ENCODE measurements at places on chromosomes 3 and 15.

- DNase-seq = peak; percentile 47
Measured at GRCh38 chr3:126523745-126524428, at the start of gene CHST13. Gene CHST13, plus strand, starts transcription at chr3:126524155. Its CDS starts 178 bp downstream, at chr3:126524333.

- no peak for DNase-seq
Measured at GRCh38 chr15:66757521-66757920, 55.5 kb downstream of the SMAD6 start.

GRCh38 chr3:44136421-44136820 lies 105.3 kb upstream of the TOPAZ1 start:
- no peak for DNase-seq

GRCh38 chr15:32682569-32682968 lies 35.2 kb upstream of the GREM1 start:
- no peak for DNase-seq

DNA sequence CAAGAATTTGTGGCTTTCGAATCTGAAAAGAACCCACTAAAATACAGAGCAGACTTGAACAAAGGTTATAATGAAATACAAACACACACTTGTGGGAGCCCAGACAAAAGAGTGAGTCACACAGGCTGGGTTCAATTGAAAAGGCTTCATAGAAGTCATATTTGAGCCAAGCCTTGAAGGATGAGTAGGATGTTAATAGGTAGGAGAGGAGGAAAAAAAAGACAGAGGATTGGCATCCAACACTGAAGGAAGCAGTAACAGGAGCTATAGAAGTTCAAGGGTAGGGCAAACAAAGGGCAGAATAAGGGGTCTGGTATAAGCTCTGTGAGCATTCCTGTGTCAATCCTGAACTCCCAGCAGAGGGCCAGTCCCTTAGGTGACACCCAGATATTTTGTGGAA lies 325.4 kb downstream of the FOXP1 start:
- no peak for DNase-seq

GRCh38 chr3:151946606-151947005 lies 73.2 kb downstream of the SUCNR1 start:
- DNase-seq = no peak

DNA sequence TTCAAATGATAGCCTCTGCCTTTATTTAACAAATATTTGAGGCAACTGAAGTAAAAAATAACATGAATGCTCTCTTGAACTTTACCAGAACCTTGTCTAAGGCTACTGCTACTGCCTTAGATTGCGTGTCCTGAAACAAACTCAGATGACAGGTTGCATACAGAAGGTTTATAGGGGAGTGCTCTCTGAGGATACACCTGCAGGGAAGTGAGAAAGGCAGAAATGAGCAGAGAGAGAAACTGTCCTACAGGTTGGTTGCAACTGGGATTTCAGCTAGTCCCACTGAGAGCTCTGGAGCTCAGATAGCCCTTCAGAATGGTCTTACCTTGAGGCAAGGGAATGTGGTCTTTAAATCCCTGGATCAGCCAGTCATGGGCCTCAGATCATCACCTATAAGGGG lies 165.5 kb downstream of the IL5RA start:
- DNase-seq = no peak

GRCh38 chr15:81481346-81481745 lies 107.3 kb upstream of the TMC3 start:
- DNase-seq = no peak

- no peak for DNase-seq
Measured at GRCh38 chr15:70269991-70270751, 172.5 kb upstream of the TLE3 start.

GRCh38 chr15:74773329-74773728 lies 8.6 kb upstream of the CSK start:
- DNase-seq = no peak

- no peak for DNase-seq
Measured at GRCh38 chr3:23646184-23646920, 159.4 kb upstream of the UBE2E1 start.

GRCh38 chr3:13857702-13858380 lies 22.0 kb downstream of the WNT7A start:
- no peak for DNase-seq

DNA sequence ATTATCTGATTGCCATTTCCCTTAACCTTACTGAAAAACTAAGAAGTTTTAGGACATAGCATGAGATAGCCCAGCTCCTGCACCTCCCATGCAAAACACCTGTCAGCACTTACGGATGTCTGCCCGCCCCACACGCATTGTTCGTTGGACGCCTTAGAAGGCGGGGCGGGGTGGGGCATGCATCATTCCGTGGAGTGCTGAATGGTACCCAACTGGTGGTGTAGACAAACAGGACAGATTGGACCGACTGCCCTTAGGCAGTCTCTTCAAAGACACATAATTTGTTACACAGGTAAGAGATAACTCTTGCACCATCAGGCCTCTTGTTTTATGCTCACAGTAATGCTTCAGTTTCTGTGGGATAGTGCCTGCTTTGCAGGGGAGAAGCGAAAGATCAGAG lies 93.8 kb downstream of the SMAD6 start:
- no peak for DNase-seq

- DNase-seq = no peak
Measured at GRCh38 chr3:156781310-156782230, 44.6 kb upstream of the LEKR1 start.

GRCh38 chr15:81484086-81484955 lies 110.3 kb upstream of the TMC3 start:
- DNase-seq = no peak

- DNase-seq = no peak
Measured at GRCh38 chr3:153463895-153464294, 301.9 kb downstream of the RAP2B start.

DNA sequence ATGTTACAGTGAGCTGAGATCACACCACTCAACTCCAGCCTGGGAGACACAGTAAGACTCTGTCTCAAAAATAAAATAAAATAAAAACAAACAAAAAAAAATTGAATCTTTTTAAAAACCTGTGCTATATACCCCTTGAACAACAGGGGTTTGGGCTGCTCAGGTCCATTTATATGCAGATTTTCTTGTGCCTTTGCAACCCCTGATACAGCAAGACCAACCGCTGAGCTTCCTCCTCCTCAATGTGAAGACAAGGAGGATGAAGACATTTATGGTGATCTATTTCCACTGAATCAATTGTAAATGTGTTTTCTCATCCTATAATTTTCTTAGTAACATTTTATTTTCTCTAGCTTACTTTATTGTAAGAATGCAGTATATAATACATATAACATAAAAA lies 831.0 kb upstream of the ARPP21 start:
- no peak for DNase-seq

DNA sequence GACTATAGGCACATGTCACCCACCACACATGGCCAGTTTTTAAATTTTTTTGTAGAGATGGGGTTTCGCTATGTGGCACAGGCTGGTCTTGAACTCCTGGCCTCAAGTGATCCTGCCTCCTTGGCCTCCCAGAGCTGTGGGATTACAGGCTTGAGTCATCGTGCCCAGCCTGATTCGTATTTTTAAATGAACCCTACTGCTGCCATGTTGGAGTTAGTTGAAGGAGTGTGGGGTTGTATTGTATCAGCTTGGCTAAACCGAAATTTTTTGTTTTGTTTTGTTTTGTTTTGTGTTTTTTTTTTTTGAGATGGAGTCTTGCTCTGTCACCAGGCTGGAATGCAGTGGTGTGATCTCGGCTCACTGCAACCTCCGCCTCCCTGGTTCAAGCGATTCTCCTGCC lies 11.8 kb upstream of the ZNF770 start:
- DNase-seq = no peak

GRCh38 chr3:82294609-82295008 lies 533.2 kb upstream of the GBE1 start:
- no peak for DNase-seq

DNA sequence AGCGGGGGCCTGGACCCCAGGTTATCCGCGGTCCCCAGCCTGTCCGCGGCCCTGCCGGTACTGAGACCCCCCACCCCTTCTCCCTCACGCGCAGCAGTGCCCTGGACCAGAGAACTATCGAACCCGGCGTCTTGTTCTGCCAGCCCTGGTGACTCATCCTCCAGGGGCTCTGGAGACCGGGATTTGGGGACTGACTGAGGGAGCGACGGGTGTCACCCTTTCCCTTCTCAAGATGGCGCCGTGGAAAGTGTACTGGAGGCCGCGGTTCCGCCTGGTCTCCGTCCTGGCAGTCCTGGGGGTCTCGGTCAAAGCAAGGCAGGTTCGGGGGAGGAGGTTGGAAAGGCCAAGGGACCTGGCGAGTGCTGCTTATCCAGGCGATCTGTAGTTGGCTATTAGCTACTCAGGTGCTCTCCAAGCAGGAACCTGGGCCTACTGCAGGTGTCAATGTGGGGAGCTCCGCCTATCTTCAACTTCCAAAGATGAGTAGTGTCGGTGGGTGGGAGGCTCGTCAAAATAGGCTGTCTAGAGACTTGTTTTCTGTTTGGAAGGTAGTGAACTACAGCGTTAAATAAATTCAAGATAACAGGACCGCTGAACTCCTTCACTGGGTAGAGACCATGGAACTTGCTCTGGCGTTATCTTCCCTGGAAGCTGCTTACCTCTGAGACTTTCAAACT lies 790 bp downstream of the RAB5A start:
- peak; percentile 16 for DNase-seq

- DNase-seq = no peak
Measured at GRCh38 chr3:100297784-100298183, 36.8 kb upstream of the NIT2 start.

GRCh38 chr3:72543246-72543645 lies 305.0 kb downstream of the SHQ1 start:
- no peak for DNase-seq

DNA sequence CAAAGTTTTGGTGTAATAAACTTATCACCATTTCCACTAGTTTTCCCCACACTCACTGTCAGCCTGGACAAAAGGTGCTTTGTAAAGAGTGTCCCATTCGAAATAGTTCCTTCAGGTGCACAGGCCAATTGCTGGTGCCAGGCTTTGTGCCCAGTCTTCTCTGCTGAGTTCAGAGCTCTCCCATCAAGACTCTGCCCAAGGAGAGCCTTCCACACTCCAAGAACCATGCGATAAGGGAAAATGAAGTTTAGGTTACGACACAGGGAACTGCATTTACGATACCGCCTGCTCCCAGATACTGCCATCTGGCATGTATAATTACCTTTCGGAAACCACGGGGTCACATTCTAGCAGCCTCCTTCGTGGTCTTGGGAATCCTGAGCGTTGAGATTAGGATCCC lies 379.6 kb downstream of the MECOM start:
- no peak for DNase-seq

GRCh38 chr15:32786906-32787305 lies 69.1 kb downstream of the GREM1 start:
- DNase-seq = no peak

- no peak for DNase-seq
Measured at GRCh38 chr3:152626226-152626625, 208.7 kb upstream of the P2RY1 start.

DNA sequence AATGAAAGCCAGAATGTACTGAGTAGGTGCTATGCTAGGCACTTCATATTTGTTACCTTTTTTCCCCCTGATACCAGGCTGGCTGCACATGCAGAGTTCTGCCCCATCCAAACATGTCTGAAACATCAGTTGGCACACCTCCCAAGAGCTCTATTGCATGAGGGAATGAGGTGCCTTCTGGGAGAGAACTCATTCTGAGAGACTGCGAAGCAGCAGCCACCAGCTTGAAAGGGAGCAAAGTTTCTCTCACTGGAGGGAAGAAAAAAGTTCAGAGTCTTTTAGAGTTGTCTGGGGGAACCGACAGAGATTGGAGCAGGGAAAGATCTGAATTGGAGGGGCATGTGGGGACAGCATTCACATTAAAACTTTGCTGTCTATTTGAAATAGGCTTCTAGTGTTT lies 84.1 kb downstream of the AGBL1 start:
- DNase-seq = no peak

DNA sequence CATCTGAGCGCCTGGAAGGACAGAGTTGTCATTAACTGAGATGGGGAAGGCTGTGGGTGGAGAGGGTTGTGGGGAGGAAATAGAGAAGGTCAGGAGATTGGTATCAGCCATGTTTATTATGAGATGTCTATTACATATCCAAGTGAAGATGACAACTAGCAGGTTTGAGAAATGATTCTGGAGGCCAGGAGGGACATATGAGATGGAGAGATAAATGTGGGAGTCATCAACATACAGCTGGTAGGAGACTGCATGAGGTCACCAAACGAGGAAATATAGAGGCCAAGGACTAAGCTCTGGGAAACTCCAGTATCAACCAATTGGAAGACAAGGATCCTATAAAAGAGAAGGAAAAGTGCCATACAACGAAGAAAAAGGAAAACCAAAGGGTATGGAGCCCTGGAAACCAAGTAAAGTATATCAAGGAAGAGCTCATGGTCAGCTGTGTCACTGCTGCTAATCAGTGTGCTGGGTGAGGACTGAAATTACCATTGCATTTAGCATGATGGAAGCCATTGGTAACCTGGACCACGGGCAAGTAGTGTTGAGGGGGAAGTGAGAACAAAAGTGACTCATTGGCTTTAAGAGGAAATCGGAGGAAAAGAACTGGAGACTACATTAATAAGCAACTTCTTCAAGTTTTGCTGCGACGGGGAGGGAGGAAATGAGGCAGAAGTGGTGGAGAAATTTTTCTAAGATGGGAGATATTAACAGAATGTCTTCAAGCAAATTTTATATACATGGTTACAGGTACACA lies 14.0 kb upstream of the UACA start:
- no peak for DNase-seq

- no peak for DNase-seq
Measured at GRCh38 chr3:8775602-8776001, 6.2 kb upstream of the OXTR start.

DNA sequence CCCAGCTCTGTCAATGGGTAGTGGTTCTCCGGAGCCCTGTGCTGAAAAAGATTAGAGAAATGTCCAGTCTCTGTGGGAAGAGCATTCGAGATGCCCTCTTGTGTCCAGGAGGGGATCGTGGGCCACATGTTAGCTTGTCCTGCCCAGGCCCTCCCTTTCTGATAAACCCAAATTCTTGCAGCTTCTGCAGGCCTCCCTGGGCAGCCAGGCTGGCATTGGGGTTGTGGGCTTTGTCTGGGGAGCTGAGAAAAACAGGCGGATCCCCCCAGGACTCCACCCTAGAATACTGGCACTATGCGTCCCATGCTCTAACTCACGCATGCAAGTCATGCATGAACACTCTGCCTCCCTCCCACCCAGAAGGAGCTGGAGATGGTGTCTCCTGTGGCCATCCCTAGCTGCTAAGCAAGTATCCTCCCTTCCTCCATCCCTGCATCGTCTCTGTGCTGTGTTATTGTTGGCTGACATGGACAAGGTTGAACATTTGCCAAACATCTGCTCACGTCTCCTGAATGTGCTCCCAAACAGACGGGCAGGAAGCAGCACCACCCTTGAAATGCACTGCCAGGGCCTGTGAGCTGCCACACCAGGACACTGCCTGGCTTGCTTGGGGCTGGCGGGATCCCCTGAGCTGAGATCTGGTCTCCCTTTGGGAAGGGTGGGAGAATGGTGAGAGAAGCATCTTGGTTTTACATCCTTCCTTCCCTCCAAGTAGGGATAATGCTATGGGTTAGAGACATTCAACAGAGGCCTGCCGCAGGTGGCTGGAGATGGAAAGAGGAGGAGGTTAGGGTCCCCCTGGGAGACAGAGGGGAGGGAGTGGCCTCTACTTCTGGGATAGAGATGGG lies 26.5 kb downstream of the CFAP161 start:
- DNase-seq = no peak
